ENCODE measurements at places on chromosomes 11 and 22.

- H3K27ac ChIP-seq, result no peak overlapping the region
- no peaks in the 10 kb centered on the region for H3K36me3 ChIP-seq
- no peak overlapping the region for H3K4me3 ChIP-seq
- H3K4me1 ChIP-seq, result no peaks in the 10 kb centered on the region
- DNase-seq, result no peak
Measured at GRCh38 chr22:29435236-29436136, 2.9 kb upstream of the RFPL1 start.

DNA sequence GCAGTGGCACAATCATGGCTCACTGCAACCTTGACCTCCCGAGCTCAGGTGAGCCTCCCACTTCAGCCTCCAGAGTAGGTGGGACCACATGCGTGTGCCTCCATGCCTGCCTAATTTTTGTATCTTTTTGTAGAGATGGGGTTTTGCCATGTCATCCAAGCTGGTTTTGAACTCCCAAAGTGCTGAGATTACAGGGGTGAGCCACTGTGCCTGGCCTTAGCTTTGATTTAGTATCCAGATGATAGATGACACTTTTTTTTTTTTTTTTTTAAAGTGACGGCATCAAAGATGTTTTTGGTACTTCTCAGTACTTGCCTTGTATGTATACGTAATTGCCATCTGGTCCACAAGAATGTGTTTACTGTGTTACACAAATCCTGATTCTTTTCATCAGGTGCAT, 23.4 kb downstream of the LDHAL6A start:
- no peak for DNase-seq
- H3K4me1 ChIP-seq, result no peaks in the 10 kb centered on the region
- H3K36me3 ChIP-seq, result peaks cover 65% of the 10 kb centered on the region
- H3K4me3 ChIP-seq, result no peak overlapping the region
- H3K27me3 ChIP-seq, result no peaks in the 10 kb centered on the region

GRCh38 chr11:117882311-117882905, 6.0 kb upstream of the FXYD6 start:
- H3K36me3 ChIP-seq, result no peaks in the 10 kb centered on the region
- H3K27me3 ChIP-seq, result peaks cover 73% of the 10 kb centered on the region
- H3K27ac ChIP-seq, result no peak overlapping the region
- H3K4me3 ChIP-seq, result no peak overlapping the region
- DNase-seq, result no peak
- H3K4me1 ChIP-seq, result no peaks in the 10 kb centered on the region

GRCh38 chr11:35974882-35975589, 31.2 kb downstream of the LDLRAD3 start:
- no peak overlapping the region for H3K27ac ChIP-seq
- no peaks in the 10 kb centered on the region for H3K27me3 ChIP-seq
- peaks cover 4% of the 10 kb centered on the region for H3K36me3 ChIP-seq
- no peak overlapping the region for H3K4me3 ChIP-seq
- H3K4me1 ChIP-seq, result no peaks in the 10 kb centered on the region
- DNase-seq, result no peak

DNA sequence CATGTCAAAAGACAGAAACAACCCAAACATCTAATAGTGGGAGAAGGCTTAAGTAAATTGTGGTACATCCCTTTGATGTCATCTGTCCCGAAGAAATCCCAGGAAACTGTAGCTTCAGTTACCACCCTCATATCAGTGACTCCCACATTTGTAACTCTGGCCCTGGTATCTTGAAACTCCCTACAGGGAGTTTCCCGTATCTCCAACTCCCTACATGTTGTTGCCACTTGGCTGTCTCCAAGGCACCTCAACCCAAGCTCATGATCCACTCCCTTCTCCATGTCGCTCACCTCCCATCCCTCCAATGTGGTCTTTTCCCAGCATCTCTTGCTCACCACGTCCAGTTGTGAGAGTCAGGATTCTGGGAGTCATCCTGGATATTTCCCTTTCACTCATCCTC, 68.1 kb downstream of the CACNG2 start:
- H3K4me3 ChIP-seq, result no peak overlapping the region
- H3K27ac ChIP-seq, result no peak overlapping the region
- no peaks in the 10 kb centered on the region for H3K36me3 ChIP-seq
- H3K27me3 ChIP-seq, result peaks cover 99% of the 10 kb centered on the region
- H3K4me1 ChIP-seq, result no peaks in the 10 kb centered on the region

- no peaks in the 10 kb centered on the region for H3K36me3 ChIP-seq
- peak overlapping the region; percentile 95 for H3K27ac ChIP-seq
- H3K4me1 ChIP-seq, result peaks cover 27% of the 10 kb centered on the region
- H3K4me3 ChIP-seq, result 0 out of 2 replicates have a peak overlapping the region, but pooled peaks have one; percentile 7
- no peaks in the 10 kb centered on the region for H3K27me3 ChIP-seq
- peak; percentile 100 for DNase-seq
Measured at GRCh38 chr11:108635106-108635505, 29.8 kb upstream of the DDX10 start.

DNA sequence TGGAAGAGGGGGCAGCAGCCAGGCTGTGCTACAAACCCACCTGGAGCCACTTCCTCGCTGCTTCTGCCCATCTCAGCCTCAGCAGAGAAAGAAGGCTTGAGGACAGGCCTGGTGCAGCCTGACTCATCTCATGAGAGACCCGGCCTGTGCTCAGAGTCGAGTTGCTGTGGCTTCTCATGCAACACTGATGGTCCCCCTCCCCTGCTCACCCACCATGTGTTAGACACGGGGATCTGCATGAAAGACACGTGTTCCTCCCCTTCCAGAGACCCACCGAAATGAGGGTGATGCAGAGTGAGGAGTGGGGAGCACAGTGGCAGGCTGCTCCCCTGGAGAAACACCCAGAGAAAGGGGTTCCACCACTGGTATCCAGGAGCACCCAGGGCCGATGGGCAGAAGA, 15.0 kb downstream of the RTN4R start:
- no peaks in the 10 kb centered on the region for H3K27me3 ChIP-seq
- H3K27ac ChIP-seq, result no peak overlapping the region
- no peaks in the 10 kb centered on the region for H3K36me3 ChIP-seq
- no peak overlapping the region for H3K4me3 ChIP-seq
- DNase-seq, result no peak
- no peaks in the 10 kb centered on the region for H3K4me1 ChIP-seq

DNA sequence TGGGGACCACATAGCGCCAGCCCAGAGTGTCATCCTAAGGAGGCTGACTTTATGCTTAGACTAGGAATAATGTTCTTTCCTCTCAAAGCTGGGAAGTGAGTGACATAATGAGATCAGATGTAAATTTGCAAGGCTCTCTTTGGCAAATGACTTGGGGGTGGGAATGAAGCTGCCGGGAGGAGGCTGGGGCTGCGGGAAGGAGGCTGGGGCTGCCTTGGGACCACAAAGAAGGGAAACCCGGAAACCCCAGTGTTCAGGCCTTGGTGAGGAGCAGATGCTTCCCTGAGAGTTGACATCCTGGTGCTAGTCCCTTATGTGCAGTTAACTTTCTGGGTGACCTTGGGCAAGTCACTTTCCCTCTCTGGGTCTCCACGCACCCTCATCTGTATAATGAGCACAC, 182.0 kb downstream of the CHST1 start:
- H3K4me3 ChIP-seq, result no peak overlapping the region
- no peaks in the 10 kb centered on the region for H3K36me3 ChIP-seq
- H3K27me3 ChIP-seq, result peaks cover 99% of the 10 kb centered on the region
- no peak overlapping the region for H3K27ac ChIP-seq
- DNase-seq, result no peak
- H3K4me1 ChIP-seq, result no peaks in the 10 kb centered on the region

GRCh38 chr11:108069947-108070346, 51.4 kb upstream of the ACAT1 start:
- H3K27me3 ChIP-seq, result no peaks in the 10 kb centered on the region
- no peak overlapping the region for H3K27ac ChIP-seq
- no peaks in the 10 kb centered on the region for H3K36me3 ChIP-seq
- no peak for DNase-seq
- H3K4me3 ChIP-seq, result no peak overlapping the region
- H3K4me1 ChIP-seq, result no peaks in the 10 kb centered on the region

DNA sequence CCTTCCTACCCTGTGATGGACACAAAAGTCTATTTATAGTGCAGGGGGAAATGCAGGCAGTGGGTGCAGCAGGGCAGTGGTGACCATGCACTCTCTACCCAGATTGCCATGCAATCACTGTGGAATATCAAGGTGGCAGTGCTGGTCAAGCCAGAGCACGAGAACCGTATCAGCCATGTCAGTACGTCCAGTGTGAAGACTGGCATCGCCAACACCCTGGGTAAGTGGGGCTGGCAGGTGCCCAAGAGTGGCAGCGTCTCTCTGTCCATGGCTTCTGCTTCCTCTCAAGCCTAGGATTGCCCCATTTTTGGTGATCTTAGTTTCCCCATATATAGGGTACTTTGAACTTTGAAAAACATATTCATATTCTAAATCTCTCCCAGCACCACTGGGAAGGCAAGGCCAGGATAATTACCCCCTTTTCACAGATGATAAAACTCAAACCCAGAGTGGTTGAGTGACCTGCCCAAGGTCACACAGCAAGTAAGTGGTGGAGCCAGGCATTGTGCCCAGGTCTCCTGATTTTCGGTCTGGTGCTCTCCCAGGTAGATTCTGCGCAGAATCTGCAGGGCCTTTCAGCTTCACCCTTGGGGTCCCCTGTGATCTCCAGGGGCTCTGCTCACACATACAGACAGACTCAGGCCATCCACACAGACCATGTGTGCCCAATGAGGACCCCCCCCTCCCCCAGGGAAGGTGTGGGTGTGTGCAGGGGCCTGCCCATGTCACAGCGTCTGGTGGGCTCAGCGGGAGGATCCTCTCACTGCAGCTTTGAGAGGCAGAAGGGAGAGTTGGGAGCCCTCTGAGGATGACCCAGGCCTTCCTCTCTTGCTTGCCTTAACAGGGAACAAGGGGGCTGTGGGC, 7.1 kb downstream of the INPPL1 start:
- no peak for DNase-seq
- H3K4me3 ChIP-seq, result no peak overlapping the region
- no peaks in the 10 kb centered on the region for H3K27me3 ChIP-seq
- peaks cover 30% of the 10 kb centered on the region for H3K36me3 ChIP-seq

- no peak for DNase-seq
- H3K36me3 ChIP-seq, result no peaks in the 10 kb centered on the region
- 0 out of 2 replicates have a peak, but pooled peaks cover 2% of the 10 kb centered on the region for H3K4me1 ChIP-seq
- no peaks in the 10 kb centered on the region for H3K27me3 ChIP-seq
- H3K4me3 ChIP-seq, result no peak overlapping the region
Measured at GRCh38 chr11:35121326-35121865, 17.6 kb upstream of the CD44 start.

DNA sequence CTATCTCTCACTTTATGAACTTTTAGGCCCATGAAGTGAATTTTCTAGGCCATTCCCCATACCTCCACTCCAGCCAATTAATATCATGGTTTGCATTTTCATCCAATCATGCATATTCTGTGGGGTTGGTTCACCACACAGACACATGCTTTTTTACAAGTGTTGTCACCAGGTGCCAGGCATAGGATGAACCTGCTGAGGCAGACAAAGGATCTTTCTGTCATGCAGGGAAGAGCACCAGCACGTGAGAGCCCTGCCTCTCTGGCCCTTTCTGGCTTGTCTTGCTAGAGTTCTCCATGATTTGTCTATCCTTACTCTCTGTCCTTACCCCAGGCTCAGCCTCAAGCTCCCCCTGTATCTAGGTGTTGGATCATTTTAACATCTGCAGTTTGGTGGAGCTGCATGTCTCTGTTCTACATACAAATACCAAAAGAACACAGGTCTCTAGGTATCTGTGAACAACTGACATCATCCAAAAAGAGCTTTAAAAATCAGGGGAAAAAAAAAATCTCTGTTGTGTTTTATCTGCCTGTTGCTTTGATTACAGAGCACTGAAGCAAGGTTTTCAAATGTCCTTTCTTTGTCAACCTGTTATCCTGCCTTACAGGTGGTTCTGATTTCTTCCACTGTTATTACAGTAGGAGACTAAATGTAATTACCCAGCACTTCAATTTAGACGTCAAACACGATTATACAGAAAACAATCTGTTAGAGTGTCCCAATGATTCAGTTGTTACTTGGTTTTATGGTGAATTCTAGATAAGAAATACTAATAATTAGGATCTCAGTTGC, 58.4 kb upstream of the GRAMD1B start:
- no peaks in the 10 kb centered on the region for H3K27me3 ChIP-seq
- H3K4me1 ChIP-seq, result no peaks in the 10 kb centered on the region
- H3K4me3 ChIP-seq, result no peak overlapping the region
- H3K27ac ChIP-seq, result no peak overlapping the region
- DNase-seq, result no peak
